ENCODE measurements at places on chromosomes 12 and 14.

- no peak for DNase-seq
Measured at GRCh38 chr14:20247646-20248246, 8.7 kb downstream of the OR11H4 start.

- no peak for DNase-seq
Measured at GRCh38 chr12:85016413-85016812, 19.7 kb downstream of the TSPAN19 start.

GRCh38 chr14:56494167-56494566 is 85.4 kb upstream of the TMEM260 start:
- no peak for DNase-seq

GRCh38 chr14:52325126-52325525 is 11.0 kb downstream of the PTGER2 start:
- DNase-seq: no peak

DNA sequence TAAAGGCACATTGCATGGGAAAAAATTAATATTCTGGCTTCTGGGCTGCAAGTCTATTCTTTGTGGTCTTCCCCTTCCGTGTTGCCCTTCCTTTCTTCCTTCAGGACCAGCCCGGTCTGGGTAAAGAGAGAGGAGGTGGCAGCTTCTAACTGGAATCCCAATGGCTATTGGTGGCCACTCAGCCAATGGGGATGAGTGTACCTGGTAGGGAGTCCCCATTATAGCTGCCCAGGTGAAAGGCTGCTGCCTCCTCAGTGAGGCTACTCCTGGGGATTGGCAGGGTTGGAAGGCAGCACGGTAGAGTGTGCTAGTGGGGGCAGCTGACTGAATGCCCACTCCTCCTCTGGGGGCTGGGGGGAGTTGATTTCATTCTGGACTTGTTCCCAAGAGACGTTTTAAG is 112.6 kb downstream of the RBM19 start:
- DNase-seq: no peak

GRCh38 chr14:69719501-69719951 is 47.4 kb upstream of the SRSF5 start:
- DNase-seq: peak; percentile 51

DNA sequence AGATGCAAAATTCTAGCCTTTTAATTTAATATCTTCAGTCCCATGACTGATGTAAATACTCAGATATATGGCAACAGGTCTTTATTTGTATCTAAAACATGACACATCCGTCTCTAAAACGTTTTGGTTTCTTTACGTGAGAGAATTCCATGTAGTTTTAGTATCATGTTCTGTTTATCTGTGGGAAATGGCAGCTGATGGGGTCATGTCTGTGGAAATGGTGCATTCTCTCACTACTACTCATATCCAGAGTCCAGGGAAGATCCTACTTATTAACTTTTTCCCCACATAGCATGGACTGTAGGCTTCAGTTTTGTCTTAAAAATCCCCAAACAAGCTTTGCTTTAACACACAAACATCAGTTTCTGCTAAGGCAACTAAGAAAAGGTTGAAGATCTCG is 53.8 kb downstream of the SPTLC2 start:
- DNase-seq: no peak

GRCh38 chr14:75885829-75886228 is 96.0 kb downstream of the TGFB3 start:
- DNase-seq: no peak

GRCh38 chr12:53754188-53754585 is 2.4 kb upstream of the CISTR start:
- DNase-seq: no peak

GRCh38 chr14:68359837-68360552 is 432.9 kb downstream of the ZFP36L1 start:
- DNase-seq: no peak

- no peak for DNase-seq
Measured at GRCh38 chr12:60255044-60255443, 659.2 kb downstream of the SLC16A7 start.

- no peak for DNase-seq
Measured at GRCh38 chr14:103142721-103143302, 19.6 kb downstream of the TNFAIP2 start.

Measured in left hindlimb (tissue), 1 donor.